ENCODE measurements at places on chromosomes 12 and 14. TPM values are rescaled to one million over a fixed set of nuclear protein-coding genes. Genes with fewer than 3 reads are reported as not detected.

The FSCB gene
- total RNA-seq: not detected

The IQSEC3 gene
- total RNA-seq: 41.4 TPM

The PPP4R4 gene
- total RNA-seq: 1.6 TPM

The CERS5 gene
- 125 TPM for total RNA-seq

The TAC3 gene
- total RNA-seq: 0.74 TPM

The P2RX2 gene
- total RNA-seq: 4.1 TPM

The ATF7 gene
- total RNA-seq: 36.0 TPM

DNA sequence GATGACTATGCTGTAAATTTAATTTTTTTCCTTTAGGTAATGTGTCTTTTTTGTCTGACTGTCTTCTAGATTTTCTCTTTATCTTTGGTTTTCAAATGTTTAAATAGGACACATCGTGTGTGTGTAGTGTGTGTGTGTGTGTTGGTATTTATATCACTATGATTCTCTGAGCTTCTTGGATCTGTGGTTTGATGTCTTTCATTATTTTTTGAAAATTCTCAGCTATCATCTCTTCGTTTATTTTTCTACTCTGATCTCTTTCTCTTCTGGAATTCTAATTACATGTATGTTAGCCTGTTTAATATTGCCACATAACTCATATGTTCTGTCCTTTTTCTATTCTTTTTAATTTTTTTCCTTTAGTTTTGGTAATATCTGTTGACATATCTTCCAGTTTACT lies 73.5 kb upstream of the OR10AD1 start:
- no peak for DNase-seq

DNA sequence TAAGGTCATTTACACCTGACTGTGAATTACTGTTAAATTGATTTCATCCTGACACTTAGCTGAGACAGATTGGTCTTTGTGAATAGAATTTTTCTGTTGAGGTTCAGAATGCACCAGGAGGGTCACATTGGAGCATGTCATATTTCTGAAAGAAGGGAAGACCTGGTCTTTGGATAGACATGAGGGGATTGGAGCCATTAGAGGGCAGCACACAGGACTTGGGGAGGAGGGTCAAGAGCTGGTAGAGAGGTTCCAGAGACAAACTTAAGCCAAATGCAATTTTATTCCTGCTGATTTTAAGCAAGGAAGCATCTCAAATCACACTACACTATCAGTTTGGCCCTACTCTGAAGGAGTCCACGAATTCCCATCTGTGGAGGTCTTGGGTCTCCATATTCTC lies 41.1 kb downstream of the GUCY2C start:
- no peak for DNase-seq

GRCh38 chr12:20390846-20391245 lies 22.5 kb downstream of the PDE3A start:
- no peak for DNase-seq

DNA sequence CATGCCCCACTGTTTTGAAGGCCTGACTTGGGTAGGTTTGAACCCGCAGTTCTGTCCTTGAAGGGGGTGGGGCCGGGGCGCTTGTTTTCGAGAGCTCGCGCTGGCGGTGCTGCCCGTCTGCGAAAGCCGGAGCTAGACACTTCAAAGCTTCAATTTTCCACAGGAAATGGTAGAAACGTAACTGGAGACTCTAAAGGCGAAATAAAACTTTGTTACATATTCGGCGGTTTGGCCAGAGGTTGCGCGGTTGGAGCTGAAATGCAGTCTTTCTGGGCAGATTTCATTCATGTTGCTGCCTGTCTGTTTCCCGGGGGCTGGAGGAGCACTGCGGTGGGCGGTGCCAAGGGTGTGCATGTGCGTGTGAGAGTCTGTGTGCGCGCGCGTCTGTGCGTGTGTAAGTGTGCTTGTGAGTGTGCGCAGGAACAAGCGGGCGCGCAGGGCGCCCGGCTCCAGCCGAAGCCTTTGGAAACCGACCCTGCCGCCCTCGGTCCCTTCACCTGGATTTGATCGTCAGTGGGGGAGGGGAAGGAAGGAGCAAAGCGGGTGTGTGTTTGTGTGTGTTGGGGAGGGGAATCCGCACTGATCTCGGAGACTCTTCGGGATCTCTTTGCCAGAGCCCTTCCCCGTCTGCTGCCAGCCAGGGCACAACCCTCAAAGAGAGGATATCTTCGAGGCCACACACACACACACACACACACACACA lies 227.7 kb upstream of the CRY1 start:
- peak; percentile 31 for DNase-seq

DNA sequence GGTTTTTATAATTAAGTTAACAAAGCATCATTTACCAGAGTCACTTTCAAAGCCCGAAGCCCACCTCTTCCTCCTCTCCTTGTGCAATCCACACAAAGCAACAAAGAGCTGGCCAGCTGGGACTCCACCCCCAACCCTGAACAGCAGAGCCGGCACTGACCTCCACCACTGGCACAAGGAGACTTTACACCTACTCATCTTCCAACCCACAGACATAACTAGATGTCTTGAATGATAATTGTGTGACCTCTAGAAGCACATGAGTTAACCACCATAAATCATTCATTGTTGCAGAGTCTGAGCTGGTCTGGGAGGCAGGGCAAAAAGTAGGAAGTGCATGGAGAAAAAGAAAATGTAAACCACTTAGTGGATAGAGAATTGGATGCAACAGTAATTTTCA lies 72.2 kb downstream of the ST8SIA1 start:
- DNase-seq: peak; percentile 24

- DNase-seq: no peak
Measured at GRCh38 chr14:35821564-35822411, 4.3 kb upstream of the BRMS1L start.

- no peak for DNase-seq
Measured at GRCh38 chr12:75977952-75978671, 53.5 kb downstream of the PHLDA1 start.

GRCh38 chr12:53780323-53780722 lies 28.5 kb upstream of the CISTR start:
- DNase-seq: no peak

DNA sequence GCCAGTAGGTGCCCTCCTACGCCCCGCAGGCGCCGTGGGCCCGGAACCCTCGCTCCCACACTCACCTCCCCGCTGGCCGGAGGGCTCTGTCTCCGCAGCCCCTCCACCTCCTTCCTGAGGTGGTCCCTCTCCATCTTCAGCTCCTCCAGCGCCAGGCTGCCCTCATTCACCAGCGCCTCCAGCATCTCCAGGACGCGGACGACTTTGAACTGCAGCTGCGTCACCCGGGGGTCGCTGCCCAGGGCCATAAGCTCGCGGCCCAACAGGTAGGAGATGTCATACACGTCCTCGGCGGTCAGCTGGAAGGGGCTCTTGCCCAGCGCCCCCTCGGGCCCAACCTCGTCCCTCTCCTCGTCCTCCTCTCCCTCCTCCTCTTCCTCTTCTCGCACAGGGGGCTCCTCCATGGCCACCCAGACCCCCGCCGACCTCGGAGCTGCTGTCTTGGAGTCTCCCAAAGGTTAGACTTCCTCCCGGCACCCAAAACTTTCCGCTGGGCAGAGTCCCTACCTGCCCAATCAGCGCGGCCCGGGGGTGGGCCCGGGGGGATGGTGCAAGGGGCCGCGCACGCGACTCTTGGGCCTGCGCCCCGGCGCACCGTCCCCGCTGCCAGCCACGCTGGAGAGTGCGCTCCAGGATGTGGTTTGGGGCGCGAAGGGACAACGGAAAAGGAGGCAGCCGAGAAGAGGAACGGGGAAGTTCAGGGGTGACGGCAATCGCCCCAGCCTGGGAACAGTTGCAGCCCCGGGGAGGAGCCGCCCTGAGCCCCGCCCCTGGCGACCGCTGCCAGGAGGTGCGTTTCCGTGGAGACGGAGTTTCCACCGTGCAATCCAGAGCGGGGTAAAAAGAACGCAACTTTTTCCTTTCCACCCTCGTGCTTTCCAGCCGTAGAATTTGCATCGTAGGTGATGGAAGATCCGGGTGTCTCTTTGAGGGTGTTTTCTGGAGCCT lies at the start of gene RILPL2:
TSS of gene RILPL2 (minus strand) at position 668 of the 948 bp plus-strand sequence. CDS start at position 404, 264 bp downstream.
- DNase-seq: peak; percentile 68

DNA sequence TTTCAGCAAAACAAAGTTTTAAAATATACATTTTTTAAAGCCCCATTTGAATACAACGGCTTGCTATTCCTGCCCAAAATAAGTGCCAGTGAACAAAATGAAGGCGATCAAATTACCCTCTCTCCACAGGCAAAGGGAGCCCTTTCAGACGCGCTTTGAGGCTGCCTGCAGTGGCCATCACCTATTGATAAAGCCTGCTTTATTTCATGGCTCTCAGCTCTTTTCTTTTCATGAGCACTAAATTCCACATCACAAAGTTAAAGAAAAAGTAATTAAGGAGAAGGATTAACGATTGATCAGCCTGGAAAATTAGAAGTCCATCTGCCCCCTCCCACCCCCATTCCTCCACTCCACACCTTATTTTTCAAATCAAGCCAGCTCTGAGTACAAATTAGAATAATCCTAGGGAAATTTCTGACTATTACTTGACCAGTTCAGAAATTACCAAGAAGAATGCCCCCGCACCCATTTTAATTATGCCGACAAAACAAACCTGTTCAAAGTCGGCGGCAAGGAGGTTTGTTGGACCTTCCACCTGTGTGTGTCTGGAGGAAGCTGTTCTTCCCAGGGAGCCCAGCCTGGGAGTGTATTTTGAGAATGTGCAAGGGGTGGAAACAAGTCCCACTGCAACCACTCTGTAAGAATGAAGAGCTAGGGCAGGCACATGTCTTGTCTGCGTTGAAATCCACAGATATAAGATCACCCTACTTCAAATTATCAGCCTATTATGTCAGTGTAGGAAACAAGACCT lies 64.2 kb upstream of the RIC8B start:
- no peak for DNase-seq

DNA sequence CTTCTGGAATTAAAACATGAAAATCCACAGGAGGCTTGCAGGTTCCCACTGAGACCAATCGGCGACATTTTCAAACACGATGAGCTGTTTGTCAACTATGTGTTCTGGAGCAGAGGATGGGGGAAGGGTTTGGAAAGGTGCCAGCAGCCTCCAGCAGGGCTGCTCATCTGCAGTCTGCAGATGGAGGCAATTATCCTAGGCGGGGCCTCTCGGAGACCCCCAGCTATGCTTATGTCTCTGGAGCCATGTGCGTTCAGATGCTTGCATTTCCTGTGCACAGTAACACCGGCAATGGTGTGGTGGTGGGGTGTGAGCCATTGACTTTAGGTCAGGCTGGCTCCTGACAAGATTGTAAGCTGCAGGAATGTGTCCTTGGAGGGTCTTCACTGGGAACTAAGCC lies 51.7 kb downstream of the RPH3A start:
- peak; percentile 64 for DNase-seq

DNA sequence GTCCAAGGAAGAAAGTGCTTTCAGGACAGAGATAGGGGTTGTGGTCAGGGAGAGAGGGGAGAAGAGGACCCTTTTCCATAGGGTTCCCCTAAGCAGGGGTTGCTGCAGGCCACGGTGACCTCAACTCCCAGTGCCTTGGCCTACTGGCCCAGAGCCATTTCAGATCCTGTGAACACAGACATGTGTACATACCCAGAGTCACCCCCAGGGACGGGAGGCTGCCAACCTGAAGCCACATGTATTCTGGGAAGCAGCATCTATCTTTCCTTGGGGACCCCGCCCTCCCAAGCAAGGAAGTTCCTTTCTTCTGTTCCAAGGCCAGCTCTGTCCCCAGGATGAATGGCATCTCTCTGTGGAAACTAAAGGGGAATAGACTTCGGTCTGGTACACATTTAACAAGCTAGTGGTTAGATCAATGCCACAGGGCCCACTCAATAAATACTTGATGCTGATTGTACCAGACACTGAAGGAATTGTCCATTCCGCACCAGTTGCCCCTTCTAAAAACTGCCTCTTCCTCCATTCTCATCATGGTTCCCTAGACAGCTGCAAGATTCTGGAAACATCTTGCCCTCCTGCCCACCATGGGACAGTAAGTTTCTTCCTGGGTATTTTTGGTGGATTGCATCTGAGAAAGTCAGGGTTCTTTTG lies 25.2 kb upstream of the DGLUCY start:
- no peak for DNase-seq

- DNase-seq: no peak
Measured at GRCh38 chr14:69660344-69661193, 49.2 kb downstream of the SUSD6 start.

GRCh38 chr14:36716614-36717184 lies 55.0 kb downstream of the PAX9 start:
- DNase-seq: no peak

GRCh38 chr12:116924558-116925453 lies 14.1 kb downstream of the FBXW8 start:
- DNase-seq: no peak

GRCh38 chr14:63277591-63278183 lies 41.0 kb downstream of the GPHB5 start:
- DNase-seq: no peak

DNA sequence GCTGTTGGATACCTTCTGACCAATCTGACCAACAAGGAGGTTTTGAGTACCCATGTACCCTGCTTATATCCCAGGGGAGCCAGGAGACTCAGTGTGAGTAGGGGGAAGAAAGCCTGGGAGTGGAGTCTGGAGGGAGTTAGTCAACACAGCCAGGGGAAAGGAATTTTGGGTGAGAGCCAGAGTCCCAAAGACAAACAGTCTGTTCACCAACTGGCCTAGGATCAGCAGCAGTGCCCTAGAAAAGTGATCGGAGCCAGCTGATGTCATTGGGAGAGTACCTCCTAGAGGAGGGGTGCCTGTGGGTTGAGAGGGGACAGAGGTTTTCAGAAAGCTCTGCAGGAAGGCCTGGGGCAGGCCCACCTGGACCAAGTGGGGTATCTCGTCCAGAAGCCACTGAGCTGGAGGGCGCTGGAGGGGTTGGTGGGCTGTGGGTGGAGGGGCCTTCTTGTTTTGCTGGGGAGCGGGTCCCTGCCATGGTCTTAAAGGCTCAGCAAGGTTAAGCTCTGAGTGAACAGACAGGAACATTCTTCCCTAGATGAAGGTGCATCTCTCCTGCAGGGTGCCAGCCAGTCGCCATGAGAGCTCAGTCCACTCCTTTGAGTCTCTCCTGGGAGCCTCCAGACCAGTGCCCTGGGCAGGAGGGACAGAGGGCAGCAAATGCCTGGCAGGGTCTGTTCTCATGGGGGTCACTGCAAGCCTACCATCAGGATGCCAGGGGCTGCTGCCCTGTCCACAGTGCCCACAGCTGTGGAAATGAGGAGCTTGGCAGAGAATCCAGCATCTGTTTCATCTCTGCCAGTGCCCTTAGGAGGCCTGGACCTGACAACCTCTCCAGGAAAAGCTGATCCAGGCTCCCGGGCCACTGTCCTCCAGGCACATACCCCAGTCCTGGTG lies 63.6 kb downstream of the CHGA start:
- DNase-seq: no peak

DNA sequence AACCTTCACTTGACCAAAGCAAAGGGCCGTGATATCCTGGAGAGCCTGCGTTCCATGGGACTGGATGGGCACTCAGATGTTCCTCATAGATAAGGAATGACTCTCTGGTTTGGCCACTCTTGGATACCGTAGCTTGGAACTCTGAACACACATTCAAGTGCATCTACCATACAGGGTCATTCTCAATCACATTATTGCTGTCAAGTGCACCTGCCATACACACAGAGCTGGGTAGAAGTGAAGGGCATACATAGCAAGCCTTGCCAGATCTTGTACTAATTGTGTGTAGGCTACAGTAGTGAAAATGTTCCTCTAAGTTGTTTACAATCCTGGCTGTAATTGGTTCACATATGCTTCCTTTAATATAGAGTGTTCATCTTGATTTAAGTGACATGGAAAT lies 58.3 kb downstream of the PELI2 start:
- DNase-seq: no peak
